ENCODE measurements at places on chromosomes 1 and 21. TPM values are rescaled to one million over a fixed set of nuclear protein-coding genes. Genes with fewer than 3 reads are reported as not detected.

- DNase-seq, result no peak
These were observed 183.8 kb upstream of the KCNK2 start for GRCh38 chr1:214898718-214899117.

DNA sequence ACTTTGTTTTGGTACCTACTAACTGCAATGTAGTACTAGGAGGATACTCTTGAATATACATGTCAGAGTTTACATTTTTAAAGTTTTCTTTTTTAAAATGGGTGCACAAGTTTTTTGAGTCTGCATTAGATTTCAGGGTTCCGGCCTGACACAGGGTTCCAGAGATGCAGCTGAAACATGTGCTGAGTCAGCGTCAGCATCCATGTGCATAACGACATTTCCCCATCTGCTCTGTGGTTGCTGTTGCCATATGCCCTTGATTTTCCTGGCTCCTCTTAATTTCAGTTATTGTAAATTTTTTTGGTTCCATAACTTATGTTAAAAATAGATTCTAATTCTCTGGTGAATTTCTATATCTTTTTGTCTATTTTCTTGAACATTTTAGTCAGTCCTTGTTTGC is 12.3 kb upstream of the METTL13 start:
- no peak for DNase-seq

- DNase-seq, result no peak
These were observed 11.5 kb upstream of the LRRC47 start for GRCh38 chr1:3807769-3808168.

GRCh38 chr1:160451859-160452232 is 51.5 kb downstream of the VANGL2 start:
- DNase-seq, result no peak

The HJV gene
- 68.0 TPM for total RNA-seq

DNA sequence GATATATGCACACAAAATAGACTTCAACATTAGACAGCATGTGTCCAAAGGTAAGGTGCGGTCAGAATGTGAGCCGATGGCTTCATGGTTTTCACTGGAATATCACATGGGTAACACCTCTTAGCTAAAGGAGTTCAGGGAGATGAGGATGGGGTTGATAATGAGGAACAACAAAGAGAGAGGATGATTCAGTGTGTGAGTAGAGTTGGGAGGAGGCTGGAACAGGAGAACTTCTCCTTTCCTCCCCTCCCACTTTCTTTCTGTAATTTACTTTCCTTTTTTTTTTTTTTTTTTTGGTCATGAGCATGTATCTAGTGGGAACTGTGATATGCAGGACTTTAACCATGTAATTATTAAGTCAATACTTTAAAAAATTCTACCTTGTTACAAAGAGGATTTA is 99.4 kb downstream of the FASLG start:
- no peak for DNase-seq

GRCh38 chr1:195962051-195962450 is 646.2 kb downstream of the KCNT2 start:
- DNase-seq, result no peak

DNA sequence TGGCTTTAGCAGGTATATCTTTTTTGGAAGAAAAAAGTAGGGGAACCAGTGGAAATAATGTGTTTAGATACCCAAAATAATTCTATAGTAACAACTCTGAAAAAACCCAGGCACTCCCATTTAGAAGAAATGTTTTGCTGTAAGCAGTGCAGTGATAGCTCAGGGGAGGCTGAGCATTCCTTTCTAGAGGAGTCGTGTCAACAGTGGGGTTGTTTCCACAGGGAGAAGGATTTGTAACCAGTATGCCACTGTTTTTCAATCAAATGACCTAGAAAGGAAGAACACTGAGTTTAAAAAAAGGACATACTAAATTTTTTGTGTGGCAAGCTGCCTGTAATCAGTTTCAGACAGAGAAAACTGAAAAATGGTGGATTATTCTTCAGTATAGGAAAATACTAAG is 2.4 kb downstream of the PGD start:
- DNase-seq, result no peak

The LHX8 gene
- not detected for total RNA-seq

The SPRR3 gene
- not detected for total RNA-seq

- no peak for DNase-seq
These were observed 519.7 kb upstream of the PRMT6 start for GRCh38 chr1:106536741-106537140.

DNA sequence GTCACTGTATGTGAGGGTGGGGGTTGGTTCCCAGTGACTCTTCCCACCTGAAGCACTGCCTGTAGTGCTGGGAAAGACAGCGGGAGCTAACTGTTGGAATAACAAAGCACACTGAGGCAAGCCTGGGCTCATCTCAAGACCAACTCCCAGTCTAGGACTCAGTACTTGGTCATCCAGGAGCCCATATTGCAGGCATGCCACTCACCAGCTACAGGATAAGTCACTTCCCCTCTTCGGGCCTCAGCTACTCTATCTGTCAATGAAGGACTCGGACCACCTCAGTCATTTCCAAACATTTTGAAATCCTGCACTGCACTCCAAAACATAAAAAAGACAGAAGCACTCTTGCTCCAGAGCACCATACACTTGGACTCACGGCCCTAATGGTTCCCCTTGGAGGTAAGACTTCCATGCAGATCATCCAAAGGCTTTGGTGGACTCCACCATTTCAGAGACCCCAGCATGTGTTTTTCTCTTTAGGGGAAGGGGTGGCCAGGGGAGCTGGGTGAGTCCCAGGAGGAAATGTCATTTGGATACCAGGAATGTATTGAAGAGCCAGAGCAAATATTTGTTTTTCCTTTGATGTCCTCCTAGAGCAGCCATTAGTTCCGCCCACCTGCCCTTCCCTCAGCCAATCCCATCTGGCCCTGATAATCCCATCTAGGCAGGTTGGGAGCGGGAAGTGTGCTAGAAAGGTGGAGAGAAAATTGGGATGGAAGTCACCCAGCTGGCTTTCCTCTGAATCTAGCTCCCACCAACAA is 3.1 kb downstream of the NUAK2 start:
- DNase-seq, result no peak

- DNase-seq, result no peak
These were observed 21.1 kb downstream of the SNAP47 start for GRCh38 chr1:227756172-227756959.

GRCh38 chr1:4650481-4650880 is 3.9 kb upstream of the AJAP1 start:
- DNase-seq, result no peak

The OPTC gene
- total RNA-seq, result not detected

DNA sequence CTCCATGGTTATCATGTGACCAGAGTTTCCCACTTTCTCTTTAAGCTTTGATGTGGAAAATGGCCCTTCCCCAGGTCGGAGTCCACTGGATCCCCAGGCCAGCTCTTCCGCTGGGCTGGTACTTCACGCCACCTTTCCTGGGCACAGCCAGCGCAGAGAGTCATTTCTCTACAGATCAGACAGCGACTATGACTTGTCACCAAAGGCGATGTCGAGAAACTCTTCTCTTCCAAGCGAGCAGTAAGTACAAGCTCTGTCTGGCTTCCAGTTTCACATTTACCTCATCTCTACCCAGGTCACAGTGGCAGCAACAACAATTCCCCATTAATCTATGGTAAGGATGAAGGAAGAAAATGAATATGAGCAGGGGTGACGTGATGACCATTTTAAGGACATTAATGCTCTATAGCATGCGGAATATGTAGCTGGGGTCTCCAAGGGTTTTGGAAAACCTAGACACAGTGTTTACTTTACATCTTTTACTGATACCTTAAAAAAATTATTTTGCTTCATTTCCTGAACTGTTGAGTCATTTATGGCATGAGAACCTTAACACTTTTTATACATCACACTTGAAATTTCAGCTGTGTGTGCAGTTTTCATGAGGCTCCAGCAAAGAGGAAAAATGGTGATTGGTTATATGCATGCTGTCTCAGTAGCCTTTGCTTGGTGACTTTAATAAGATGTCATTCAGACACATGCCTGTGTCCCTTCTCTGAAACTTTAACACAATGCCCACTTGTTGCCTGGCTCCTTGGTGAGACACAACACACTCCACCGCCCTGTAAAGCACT is 286.3 kb upstream of the SGIP1 start:
- no peak for DNase-seq

The FAM78B gene
- total RNA-seq, result 0.92 TPM

The SPRR2G gene
- not detected for total RNA-seq

- DNase-seq, result no peak
These were observed 24.8 kb downstream of the ZNHIT6 start for GRCh38 chr1:85683292-85684025.

GRCh38 chr1:43227143-43227764 is 42.5 kb upstream of the TMEM125 start:
- DNase-seq, result peak; percentile 90

DNA sequence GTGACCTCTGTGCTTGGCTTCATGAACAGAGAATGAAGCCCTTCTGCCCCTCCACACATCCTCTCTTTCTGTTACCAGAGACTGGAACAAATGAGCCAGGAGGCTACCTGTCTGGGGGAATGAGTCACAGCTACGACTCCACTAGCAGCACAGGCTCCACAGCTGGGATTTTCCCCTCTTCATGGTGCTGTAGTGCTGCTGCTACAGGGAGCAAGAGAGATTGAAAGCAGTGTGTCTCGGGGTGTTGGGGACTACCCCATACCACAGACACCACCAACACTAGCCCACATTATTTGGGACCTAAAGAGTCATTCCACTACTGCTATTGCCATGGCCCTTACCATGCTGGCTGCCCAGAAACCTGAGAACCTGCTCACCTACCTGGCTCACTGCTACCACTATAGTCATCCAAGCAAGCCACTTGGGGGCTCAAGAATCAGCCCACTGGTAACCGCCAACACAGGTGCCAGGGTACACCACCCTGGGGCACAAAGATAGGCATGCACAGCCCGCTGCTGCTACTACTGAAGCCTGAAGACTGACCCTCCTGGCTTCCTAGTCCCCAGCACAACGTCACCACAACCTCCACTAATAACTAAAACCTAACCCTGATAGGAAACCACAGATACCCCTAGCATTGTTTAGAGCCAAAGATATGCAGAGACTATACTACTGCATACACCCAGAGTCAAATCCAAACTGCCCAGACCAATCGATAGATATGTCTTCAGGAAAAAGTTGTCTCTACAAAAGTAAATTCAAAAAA is 17.7 kb downstream of the CD1E start:
- DNase-seq, result no peak

DNA sequence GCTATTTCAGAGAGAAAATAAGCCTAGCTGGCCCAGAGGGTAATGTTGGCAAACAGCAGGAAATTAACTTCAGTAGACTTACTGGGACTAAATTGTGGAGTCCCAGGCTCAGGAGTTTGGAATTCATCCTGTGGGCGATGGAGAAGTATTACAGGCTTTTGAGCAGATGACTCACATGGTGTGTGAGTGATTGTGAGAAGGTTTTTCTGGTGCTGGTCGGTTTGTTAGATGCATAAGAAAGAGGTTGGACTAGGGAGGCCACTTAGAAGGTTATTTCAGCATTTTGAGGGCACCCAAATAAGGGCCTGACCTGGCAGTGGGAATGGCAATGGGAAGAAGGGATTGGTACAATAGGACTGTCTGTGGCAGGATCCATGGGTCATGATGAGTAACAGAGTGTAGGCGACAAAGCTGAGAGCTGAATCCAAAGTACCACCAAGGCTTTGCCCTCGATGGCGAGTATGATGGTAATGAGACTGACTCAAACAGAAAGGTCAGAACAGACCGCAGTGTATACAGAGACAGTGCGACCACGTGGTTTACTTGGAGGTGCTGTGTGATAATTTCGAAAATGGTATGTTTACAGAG is 69.2 kb upstream of the KIF26B start:
- DNase-seq, result no peak

- no peak for DNase-seq
These were observed 46.3 kb downstream of the PTPN14 start for GRCh38 chr1:214505134-214505533.

The KRTAP7-1 gene
- not detected for total RNA-seq

The TACSTD2 gene
- 0.61 TPM for total RNA-seq

DNA sequence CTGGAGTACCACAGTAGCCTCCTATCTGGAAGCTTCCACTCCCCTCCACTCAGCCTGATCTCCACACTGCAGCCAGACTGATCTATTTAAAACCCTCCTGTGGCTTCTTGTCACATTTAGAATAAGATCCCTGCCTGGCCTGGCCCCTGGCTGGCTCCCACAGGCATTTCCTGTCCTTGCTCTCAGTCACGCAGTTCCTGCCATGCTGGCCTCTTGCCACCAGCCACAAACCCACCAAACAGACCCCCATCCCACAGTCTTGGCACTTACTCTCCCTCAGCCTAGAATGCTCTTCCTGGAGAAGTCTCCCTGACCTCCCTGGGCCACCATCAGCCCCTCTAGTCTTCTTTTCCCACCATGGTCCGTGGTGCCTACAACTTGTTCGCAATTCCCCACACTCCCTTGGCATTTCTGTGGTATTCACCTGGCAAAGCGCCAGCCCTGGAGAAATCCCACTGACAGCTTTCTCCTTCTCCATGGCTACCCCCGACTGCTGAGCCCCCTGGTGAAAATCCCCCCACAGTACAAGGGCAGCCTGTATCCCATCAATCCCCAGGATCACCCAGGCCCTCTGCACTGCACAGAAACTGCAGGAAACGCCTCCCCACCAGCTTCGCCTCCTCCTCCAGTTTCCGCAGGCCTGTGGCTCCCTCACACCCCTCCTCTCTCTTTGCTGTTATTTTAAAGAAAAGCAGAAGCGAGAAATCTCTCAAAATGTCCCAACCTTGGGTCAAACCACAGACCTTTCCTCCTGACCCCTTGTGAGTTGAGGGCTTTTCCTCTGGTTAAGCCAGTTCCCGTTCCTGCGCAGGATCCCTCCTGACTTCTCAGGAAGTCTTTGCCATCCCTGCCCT is 94.5 kb downstream of the SYT2 start:
- DNase-seq, result no peak

GRCh38 chr1:237864338-237865244 is 26.1 kb downstream of the ZP4 start:
- peak; percentile 78 for DNase-seq

- DNase-seq, result no peak
These were observed 10.7 kb downstream of the ATP1A4 start for GRCh38 chr1:160161965-160162705.

The MAP3K7CL gene
- total RNA-seq, result 3.5 TPM

DNA sequence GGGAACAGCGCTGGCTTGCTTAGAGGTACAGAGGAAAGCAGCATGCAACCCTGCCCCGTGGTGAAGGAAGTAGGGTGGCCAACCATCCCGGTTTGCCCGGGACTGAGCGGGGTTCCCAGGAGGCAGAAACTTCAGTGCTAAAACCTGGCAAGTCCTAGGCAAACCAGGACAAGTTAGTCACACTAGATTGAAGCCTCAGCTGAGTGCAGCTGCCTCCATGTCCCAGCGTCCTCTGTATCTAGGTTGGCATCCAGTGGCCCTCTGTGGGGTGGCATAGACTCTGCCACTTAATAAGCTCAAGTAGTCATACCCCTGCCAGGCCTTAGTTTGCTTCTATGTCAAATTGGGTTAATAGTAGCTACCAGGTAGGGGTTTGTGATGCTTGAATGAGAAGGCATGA is 67.1 kb downstream of the ATP2B4 start:
- no peak for DNase-seq

- DNase-seq, result no peak
These were observed 6.6 kb upstream of the MIIP start for GRCh38 chr1:12012560-12013316.

DNA sequence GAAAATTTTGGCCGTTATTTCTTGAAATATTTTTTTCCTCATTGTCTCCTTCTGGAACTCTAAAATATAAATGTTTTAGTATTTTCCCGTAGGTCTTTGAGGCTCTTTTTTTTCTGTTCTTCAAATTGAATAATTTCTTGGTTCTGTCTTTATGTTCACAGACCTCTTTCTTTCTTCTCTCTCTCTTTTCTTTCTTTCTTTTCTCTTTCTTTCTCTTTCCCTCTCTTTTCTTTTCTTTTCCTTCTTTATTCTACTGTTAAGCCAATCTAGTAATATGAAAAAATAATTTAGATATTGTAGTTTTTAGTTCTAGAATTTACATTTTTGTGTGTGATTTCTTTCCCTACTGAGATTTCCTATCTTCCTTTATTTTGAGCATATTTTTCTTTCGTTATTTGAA is 30.1 kb downstream of the CLIC4 start:
- DNase-seq, result no peak
